LHCN-M2 (cell line): ENCODE measurements at places on chromosomes 4 and X. TPM values are rescaled to one million over a fixed set of nuclear protein-coding genes. Genes with fewer than 3 reads are reported as not detected.

DNA sequence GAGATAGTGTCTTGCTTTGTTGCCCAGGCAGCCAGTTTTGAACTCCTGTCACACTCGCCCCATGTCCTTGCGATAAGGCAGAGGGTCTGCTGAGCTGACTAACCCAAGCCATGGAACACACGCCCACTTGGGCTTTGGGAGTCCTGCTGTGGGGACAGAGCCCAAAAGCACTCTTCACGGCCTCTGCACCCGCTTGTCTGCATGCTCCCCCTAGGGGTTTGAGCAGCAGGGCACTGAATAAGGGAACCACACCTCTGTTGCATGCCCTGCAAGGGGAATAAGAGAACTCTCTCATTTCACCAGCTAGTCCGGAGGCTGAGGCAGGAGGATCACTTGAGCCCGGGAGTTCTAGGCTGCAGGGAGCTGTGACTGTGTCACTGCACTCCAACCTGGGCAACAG, 166.0 kb downstream of the STAG2 start:
- no peak for DNase-seq

ITGB1BP2 gene
- total RNA-seq, result 1.6 and 1.9 TPM in 2 replicates

DNA sequence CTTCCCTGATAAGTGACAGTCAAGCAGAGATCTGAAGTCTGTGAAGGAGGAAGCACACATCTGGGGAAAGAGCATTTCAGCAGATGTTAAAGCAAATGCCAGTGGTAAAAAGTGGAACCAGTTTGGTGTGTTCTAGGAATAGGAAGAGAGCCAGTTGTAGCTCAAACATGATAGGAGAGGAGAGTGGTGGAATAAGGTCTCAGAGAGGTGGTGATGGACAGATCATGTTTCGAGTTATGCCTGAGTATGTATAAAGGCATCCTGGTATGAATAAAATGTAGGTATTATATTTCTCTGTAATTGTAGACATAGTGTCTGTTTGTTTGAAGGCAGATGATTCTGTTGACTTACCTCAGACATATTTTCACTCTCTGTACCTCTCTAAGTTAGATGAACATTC, 89.1 kb downstream of the LARP7 start:
- DNase-seq, result peak; percentile 15

UGT2B15 gene
- not detected in 2 replicates for total RNA-seq

DNA sequence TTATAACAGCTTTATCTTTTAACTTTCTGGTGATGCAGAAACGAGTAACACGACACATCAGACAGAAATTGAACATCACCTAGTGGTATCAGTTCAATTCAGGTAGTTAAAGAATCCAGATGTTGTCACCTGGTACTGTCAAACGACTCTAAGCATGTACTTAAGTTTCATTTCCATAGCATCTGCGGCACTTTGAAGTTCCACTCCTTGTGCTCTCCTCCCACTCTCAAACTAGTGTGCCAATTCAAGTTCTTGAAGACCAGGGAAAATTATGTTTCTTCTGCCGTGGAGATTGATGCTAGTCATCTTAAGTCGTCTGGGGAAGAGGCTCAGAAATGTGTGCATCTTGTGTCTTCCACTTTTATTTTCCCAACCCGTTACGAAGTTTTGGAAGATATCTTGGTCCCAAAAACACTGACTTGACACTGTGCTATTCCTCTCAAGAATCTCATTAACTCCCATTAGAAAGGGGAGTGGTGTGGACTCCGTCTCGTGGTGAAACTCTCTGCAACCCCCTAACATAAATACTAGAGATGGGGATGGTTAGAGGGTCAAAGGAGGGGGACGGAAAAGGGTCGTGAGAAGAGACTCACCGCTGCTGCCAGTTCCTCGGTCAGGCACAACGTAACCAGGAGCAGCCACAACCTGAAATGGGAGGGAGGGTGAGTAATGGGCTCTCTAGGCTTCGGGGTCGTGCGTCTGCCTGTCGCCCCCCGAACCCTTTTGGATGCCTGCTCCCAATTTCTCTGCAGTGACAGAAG, 693 bp downstream of the COL4A6 start:
- no peak for DNase-seq

- DNase-seq, result no peak
These were observed 587 bp upstream of the AFF2 start for GRCh38 chrX:148499638-148500422.

DNA sequence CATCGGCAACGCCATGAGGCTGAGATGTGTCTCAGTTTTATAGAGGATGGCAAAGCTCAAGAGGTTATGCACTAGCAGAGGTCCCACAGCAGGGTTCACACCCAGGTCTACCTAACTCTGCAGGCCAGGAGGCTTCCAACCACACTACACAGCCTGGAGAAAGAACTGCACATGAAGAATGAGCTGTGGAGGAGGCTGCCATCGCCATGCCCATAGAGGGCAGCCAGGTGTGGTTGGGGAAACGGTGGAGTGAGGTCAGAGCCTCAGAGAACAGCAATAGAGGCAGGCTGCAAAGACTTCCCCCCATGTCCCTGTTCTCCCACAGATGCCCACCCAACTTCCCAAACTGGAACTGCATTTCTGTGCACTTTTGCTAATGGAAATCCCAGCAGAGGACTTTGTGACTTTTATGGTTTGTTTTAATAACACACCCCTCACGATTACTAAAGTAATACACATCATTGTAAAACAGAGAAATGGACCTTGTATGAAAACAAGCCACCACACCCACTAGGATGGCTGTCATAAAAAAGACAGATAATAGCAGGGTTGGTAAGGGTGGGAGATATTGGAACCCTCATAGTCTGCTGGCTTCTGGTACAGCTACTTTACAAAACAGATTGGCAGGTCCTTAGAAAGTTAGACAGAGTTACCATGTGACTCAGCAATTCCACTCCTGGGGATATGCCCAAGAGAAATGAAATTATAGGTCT, 58.9 kb upstream of the PROM1 start:
- no peak for DNase-seq

ETNPPL gene
- 0.34 TPM in 1 of 2 replicates, not detected in the other for total RNA-seq

- no peak for DNase-seq
These were observed 2.7 kb downstream of the LRIT3 start for GRCh38 chr4:109850601-109851000.

- peak; percentile 9 for DNase-seq
These were observed 25.8 kb downstream of the OTUD6A start for GRCh38 chrX:70087857-70088630.

CCNA2 gene
- total RNA-seq, result 165 and 168 TPM in 2 replicates

GRCh38 chr4:177093964-177094363, 215.7 kb upstream of the NEIL3 start:
- DNase-seq, result peak; percentile 20

GRCh38 chrX:76919761-76920160, 492.3 kb downstream of the MAGEE1 start:
- DNase-seq, result no peak

DNA sequence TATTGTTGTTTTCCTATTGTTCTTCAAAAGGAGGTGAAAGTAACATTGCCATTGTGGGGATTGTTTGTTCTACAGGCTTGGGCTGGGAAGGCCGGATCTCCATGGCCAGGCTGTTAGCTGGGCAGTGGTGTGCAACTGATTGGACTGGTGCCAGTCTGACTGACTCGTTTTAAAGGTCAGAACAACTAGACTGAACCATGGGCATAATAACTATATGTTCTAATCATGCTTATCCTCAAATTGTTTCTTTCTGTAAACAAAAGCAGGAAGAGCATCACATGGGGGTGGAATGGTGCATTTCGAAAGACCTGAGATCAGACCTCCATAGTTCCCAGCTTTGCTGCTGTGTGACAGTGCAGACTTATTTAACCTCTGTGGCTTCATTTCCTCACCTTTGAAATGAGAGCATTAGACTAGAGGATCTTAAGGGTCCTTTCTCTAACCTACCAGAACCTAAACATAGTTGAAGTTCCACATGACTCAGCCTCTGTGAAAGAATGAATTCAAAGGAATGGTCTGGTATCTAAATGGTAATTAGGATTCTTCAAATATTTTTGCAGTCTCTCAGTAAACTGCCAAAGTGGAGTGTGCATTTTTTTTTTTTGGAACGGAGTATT, 66.7 kb upstream of the PGRMC2 start:
- DNase-seq, result peak; percentile 87

SHOX gene
- total RNA-seq, result not detected in 2 replicates

DNA sequence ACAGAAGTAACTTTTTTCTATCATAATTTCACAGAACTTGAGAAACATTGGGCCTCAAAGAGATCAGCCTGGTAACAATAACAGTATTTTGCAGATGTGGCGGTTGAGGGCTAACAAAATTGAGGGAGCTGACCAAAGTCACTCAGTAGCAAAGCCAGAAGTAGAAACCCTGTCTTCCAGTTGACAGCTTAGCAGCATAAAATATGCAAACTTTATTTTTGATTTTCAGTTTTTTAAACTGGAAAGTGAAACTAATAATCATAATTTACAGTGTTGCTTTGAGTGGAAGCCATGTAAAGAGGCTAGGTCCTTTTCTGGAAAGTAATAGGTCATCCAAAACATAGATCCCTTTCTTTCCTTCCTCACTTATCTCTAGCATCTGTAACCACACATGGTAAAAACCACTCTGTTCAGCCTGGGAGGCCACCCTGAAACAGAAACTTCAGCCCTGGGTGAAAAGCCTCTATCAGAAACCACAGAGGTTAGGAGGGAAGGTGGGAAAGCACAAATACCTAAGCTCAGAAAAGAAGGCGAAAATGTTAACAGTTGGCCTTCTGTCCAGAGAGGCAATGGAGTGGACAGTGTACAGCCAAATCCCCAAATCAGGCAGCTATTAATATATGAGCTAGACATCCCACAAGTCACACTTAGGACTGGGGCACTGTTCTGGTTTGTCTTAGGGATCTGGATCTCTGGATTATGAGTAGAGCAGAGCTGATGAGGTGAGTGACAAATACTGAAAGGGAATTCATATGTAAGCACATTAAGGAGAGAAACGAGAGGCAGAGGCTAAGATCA, 61.1 kb upstream of the ARSJ start:
- no peak for DNase-seq

GRCh38 chrX:77628294-77629025, 157.6 kb downstream of the ATRX start:
- peak; percentile 10 for DNase-seq

DNA sequence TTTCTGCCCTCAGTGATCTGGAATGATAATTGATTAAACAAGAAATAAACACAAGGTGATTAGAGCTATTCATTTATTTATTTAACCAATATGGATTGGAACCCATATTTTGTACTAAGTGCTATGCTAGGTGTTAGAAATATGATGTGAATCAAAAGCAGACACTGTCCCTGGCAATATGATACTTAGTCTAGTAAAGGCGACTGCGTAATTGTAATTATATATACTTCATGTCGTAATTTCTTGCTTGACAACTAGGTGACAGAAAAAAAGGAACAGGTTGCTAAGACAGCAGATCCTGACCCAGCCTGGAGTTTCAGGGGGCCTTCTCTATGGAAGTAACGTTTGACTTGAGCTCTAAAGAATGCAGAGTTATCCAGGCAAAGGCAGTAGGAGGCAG, 236.5 kb upstream of the F9 start:
- DNase-seq, result no peak

DGKQ gene
- total RNA-seq, result 15.8 and 20.6 TPM in 2 replicates

GRCh38 chr4:73868206-73869129, 725 bp upstream of the CXCL1 start:
- no peak for DNase-seq

- no peak for DNase-seq
These were observed 36.0 kb upstream of the NSUN7 start for GRCh38 chr4:40713798-40714197.

- DNase-seq, result no peak
These were observed 2358.0 kb downstream of the PCDH7 start for GRCh38 chr4:33078145-33078544.

DNA sequence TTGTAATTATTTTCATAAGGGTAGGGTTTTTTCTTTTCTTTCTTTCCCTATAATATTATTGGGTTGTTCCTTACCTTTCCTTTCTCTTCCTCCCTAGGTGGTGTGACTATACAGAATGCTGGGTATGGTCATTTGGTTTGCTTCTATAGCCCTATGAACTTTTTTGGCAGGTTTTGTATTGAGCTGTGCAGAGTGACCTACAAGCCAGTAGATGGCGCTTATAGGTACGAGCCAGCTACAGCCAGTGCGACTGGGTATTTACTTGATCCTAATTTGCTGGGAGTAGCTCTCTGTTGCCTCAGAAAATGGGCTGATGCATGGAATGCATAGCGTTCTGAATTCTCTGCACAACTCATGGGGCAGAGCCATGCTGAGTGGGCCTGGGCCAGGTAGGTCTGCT, 423.3 kb downstream of the MAGEE1 start:
- no peak for DNase-seq

DNA sequence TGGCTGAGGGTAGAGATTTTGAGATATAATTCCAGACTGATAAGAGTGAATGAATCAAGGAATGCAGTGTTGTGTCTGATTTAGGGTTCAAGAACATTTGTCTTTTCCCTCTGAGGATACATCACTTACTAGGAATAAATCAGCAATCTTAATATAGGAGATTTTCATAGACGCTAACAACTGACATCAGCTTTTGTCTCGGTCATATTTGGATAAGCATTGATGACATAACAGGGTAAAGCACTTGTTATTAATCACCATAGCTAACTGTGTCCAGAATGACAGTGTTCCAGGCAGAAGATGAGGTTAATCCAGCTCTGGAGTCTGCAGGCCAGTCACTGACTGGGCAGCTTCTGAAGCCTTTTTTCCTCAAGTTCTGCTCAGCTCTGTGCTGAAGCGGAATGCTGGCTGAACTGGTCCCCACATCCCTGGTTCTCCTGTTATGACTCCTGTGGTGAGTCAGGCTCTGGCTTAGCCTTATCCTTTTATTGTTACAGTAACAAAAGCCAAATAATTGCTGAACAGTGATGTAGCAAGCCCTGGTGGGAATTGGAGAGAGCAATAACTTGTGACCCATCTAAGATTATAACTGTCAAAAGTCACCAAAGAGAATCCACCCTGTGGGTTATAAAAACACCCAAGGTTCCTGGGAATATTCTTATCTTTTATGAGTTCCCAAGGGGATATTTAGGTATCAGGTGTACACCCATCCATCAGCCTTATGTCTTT, 41.8 kb downstream of the FNIP2 start:
- DNase-seq, result peak; percentile 97

DNA sequence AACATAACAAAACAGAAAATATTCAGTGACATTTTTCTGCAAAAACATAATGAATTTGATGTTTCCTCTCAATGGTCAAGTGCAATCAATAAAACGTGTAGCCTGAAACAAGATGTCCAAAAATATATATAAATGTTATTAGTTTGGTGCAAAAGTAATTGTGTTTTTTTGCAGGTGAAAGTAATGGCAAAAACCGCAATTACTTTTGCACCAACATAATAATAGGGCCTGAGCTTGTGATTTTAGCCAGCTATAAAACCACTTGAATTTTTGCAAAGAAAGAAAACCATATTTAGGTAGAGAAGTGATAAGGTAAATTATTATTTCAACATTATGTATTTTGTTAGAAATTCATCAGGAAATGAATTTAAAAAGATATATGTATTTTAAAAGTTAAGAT, 475.3 kb upstream of the AMOT start:
- no peak for DNase-seq

ADRA2C gene
- total RNA-seq, result 2.9 and 3.5 TPM in 2 replicates

GRCh38 chr4:150023489-150023888, 54.8 kb upstream of the DCLK2 start:
- no peak for DNase-seq

- peak; percentile 8 for DNase-seq
These were observed 231.7 kb upstream of the PPARGC1A start for GRCh38 chr4:24121395-24122175.
